Brain (organoid and tissue), 16 donors: ENCODE measurements at places on chromosomes 11 and 22. TPM values are rescaled to one million over a fixed set of nuclear protein-coding genes. Genes with fewer than 3 reads are reported as not detected.

- DNase-seq = no peak
These were observed 34.7 kb downstream of the RNF169 start for GRCh38 chr11:74783241-74783871.

GRCh38 chr11:129968591-129969419, 33.8 kb downstream of the PRDM10 start:
- no peak for DNase-seq

DNA sequence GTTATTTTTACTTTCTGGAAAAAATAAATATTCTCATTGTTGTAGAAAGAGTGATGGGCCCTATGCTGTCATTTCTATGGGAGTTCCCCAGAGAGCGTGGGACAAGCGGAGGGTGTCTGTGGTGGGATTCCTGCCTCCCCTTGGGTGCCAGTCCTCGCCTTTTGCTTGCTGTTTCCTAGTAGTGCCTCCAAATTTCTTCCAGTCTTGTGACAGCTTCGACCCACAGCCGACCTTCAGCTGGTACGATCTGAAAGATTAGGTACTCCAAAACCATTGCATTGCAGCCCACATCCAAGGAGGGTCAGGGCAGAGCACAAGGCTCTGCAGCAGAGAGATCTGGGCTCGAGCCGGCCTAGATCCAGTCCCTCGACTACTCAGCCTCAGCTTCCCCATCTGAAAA, 58.9 kb upstream of the EMID1 start:
- no peak for DNase-seq

DNA sequence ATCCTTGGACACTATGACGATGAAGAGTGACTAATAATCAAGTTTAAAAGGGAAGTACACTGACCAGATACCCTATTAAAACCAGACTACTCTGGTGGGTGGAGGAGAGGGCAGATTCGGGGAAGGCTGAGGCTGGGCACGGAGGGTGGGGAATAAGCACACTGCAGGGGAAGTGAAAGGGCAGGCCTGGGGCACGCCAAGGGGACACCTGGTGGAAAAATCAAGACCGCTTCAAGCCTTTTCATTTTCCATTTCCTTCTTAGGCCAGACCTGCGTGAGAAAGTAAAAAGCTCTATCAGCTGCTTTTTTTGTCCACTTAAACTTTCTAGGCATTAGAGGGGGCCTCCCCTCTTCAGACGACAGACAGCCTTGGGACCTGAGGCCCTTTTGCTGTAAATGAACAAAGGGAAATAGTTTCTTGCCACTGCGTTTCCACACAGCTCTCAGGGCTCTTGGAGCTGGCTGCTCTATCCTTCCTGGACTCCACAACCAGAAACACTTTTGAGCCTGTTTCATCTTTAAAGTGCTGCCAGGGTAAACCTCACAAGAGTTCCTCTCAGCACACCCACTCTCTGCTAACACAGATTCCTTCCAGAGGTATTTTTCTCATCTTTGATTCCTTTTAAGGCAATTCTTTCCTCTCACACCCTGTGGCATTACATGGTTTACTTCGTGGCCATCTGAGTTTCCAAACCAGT, 25.0 kb upstream of the SERPIND1 start:
- no peak for DNase-seq

- DNase-seq = no peak
These were observed 250.1 kb downstream of the DDX10 start for GRCh38 chr11:108914981-108915380.

DNA sequence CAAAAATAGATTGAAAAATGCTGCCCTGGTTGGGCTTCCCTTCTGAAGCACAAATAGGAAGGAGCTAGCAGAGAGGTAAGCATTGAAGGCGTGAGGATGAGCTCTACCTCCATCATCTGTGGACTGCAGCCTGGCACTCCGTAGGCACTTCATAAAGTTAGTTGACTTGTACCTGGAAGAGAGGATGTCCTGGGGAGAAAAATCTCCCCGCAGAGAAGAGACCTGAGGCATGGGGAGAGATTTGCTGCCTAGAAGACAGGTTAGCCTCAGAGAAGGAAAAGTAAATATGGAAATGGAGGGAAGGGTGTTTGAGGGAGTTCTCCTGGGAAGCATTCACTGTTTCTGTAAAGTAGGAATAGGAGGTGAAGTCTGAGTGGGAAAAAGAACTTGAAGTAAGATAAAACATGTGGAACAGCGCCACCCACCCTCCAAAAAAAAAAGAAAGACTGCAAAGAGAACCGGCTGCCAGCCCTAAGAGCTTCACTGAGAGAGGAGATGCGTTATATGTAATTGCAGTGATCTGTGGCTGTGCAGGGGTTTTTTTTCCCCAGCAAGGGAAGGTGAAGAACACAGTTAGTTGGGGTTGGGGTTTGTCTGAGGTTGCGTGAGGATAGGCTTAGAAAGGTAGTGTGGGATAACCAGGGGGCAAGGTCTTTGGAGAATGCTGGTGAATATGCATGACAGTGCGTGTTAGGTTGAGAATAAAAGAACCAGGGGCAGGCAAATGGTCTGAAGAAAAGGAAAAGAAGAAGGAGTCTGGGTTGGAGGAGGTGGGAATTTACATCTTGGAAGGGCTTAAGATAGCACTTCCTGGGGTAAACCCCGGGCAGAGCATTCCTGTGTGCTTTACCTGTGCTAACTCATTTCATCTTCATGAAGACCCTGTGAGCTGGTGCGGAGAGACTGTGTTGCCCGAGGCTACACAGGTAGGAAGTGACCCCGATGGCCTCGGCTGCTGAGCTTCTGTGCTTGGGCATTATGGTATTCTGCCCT, 16.0 kb downstream of the TNRC6B start:
- DNase-seq = peak; percentile 55

The MTA2 gene
- polyA plus RNA-seq = 111 TPM
